ENCODE measurements at places on chromosomes 4 and X. TPM values are rescaled to one million over a fixed set of nuclear protein-coding genes. Genes with fewer than 3 reads are reported as not detected.
A peak's percentile ranks its signal among the peaks of the same experiment; 100 is the strongest.

- DNase-seq = peak; percentile 78
These were observed 222.1 kb downstream of the FRMPD4 start for GRCh38 chrX:12360383-12360782.

PDLIM5 gene
- total RNA-seq = 57.8 TPM

- DNase-seq = no peak
These were observed 154.4 kb upstream of the NOCT start for GRCh38 chr4:138861135-138861534.

GRCh38 chr4:664713-665231 is 9.3 kb downstream of the ATP5ME start:
- DNase-seq = no peak

DNA sequence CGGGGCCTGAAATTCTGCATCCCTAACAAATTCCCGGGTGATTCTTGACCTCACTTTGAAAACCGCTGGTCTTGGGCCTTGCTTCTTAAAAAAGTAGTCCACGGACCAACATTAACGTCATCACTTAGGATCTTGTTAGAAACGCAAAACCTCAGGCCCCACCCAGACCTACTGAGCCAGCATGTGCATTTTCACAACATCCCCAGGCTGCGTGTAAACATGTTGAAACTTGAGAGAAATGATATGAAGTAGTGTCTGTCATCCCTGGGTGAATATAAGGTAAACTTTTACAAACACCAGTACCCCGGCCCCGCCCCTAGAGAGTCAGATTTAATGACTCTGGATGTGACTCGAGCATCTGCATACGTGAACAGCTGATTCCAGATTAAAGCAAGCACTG is 33.7 kb downstream of the SORBS2 start:
- DNase-seq = peak; percentile 41

SYTL4 gene
- 3.2 TPM for total RNA-seq

MAGEC1 gene
- total RNA-seq = not detected

DNA sequence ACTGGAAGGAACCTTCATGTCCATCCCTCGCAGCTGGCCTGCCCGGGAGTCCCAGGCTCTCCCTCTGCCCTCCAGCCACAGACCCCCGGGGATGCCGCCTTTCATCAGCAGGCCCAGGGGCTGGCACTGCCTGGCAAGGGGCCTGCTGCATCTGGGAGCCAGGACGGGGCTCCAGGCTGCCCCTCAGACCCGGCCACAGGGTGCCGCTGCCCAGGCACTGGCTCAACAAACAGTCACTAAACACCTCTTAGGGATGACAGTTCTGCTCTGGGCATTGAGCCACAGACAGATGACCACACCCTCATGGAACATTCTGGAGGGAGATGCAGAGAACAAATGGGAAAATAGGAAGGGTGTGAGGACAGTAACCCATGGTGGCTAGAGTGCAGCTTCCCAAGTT is 109.3 kb downstream of the HMX1 start:
- DNase-seq = no peak

DNA sequence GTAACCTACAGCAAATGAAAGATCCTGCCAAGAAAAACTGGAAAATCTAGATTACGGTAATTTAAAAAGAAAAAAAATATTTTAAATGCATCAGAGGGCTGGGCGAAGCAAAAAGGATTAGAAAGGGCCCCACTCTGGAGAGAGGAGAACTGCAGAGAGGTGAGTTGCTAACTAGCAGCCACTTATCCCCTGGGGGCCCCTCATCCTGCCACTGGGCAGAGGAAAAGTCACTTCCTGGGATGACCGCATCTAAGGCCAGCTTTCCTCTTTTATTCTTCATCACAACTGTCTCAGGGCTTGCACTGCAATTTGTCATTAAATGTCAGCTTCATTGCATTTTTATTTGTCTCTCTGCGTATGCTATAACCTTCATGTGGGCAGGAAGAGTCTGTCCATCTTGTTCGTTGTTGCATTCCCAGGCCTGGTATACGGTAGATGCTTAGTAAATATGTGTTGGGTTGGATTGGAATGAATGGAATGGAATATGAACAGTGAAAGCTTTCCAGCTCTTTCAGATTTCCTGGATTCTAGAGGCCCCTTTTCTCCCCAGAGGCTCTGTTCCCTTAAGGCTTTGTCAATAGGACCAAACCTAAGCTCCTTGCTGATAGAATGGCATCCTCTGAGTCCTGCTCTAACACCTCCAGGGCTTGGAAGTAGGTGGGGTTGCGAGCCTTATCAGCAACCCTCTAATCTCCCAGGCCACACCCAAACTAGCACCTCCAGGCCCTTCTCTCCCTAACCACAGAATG is 58.9 kb downstream of the TLR10 start:
- DNase-seq = no peak

- DNase-seq = peak; percentile 67
These were observed 115.1 kb downstream of the SOWAHB start for GRCh38 chr4:76782837-76783236.

TBCK gene
- total RNA-seq = 10.1 TPM
